ENCODE measurements at places on chromosomes 4 and X.

DNA sequence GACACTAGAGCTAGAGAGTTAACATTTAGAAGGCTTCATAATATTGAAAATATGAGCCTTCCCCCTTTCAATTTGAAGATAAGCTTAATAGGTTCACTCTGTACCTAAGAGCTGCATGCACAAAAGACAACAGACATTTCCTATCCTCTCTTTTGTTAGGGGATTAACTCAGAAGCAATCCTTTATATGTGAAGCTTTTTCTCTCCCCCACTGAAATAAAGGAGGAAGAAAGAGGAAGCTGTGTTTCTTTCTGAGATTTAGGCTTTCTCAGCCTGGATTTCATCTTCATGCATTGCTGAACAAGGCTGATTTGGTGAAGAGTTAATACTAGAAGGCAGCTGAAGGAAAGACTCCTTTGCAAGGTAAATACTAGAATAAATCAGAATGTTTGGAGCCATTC, 21.0 kb upstream of the CABS1 start:
- DNase-seq, result no peak

GRCh38 chr4:168631241-168632162, 134.7 kb downstream of the PALLD start:
- no peak for DNase-seq

- DNase-seq, result no peak
These were observed 432.9 kb downstream of the GRXCR1 start for GRCh38 chr4:43325220-43325967.

DNA sequence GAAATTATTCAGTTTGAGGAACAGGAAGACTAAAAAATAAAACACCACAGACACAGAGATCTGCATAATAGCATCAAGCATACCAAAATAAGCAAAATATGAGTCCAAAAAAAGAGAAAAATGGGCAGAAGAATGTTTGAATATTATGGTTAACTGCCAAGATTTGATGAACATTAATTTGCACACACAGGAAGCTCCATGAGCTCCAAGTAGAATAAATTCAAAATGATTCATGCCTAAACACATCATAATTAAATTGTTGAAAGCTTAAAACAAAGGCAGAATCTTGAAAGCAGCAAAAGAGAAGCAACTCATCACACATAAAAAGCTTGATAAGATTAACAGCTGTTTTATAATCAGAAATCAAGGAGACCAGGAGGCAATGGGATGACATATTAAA, 156.6 kb upstream of the ARSJ start:
- no peak for DNase-seq

DNA sequence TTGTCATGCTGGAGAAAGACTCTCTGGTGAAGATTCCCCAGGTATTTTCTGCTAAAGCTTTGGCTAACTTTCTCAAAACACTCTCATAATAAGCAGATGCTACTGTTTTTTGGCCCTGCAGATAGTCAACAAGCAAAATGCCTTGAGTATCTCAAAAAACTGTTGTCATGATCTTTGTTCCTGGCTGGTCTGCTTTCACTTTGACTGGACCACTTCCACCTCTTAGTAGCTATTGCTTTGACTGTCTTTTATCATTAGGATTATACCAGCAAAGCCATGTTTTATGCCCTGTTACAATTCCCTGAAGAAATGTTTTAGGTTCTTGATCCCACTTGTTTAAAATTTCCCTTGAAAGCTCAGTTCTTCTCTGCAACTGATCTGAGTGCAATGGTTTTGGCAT, 231.5 kb downstream of the SLC7A11 start:
- DNase-seq, result no peak

- no peak for DNase-seq
These were observed 115.0 kb upstream of the TEX13C start for GRCh38 chrX:125204681-125205132.

GRCh38 chrX:5936438-5936837, 292.2 kb downstream of the NLGN4X start:
- no peak for DNase-seq

GRCh38 chrX:144334577-144334976, 450.7 kb downstream of the UBE2NL start:
- no peak for DNase-seq

GRCh38 chrX:110258552-110258951, 59.3 kb downstream of the AMMECR1 start:
- DNase-seq, result no peak

DNA sequence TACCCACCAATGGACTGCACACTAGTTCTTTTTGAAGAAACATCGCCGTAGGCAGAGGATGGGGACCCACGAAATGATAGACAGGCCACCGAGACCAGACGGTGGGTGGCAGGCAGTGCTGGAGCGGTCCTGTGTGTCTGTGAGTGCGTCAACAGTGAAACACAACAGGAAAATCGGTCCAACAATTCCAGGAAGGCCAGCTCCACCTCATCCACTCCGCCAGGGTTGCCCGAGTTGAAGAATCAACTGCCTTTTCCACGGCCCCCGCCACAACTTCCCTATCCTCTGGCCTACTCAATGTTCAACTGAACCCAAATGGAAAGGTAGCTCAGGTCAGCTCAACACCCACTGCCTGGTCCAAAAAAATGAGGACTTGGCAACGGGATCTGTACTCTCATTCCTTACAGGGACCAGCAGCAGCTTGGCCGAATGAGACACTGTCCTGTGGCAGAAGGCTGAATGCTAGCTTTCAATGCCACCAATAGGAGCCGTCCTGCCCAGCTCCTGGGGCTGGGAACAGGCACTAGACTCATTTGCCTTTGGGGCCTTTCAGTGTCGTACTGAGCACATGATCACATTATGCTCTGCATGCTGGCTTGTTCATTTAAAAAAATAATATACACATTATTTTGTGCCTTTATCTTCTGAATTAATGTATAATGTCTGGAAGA, 43.5 kb downstream of the MID1 start:
- DNase-seq, result no peak

- no peak for DNase-seq
These were observed 217.1 kb upstream of the SMIM31 start for GRCh38 chr4:164536814-164537213.

DNA sequence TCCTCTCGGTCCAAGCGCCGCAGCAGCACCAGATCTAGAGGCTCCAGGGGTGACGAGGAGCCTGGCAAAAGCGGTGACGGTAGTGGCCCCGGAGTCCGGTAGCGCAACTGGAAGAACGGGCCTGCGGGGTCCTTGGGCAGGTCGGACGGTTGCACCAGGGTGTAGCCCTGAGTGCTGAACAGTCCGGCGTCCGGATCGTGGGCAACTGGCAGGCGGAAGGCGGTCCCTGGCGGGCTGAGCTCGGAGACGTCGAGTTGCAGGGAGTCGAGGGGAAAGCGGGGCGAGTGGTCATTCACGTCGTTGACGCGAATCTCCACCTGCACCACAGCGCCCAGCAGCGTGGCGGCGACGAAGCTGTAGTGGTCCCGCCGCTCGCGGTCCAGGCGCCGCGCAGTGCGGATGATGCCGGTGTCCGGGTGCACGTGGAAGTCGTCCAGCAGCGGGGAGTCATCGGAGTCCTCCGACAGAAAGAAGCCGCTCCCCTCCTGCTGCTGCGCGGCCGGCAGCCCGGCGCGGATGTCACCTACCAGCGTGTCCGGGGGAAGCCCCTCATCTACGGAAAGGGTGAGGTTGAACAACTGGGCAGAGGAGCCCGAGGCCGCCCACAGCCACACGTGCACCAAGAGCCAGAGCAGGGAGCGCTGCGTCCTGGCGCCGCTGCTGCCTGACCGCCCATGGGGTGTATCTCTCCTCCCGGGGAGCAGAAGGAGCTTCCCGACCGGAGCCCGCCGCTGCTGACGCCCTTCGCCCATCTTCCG, 837 bp downstream of the DCHS2 start:
- no peak for DNase-seq

- DNase-seq, result no peak
These were observed 169.6 kb downstream of the TEX13A start for GRCh38 chrX:105050921-105051320.

- no peak for DNase-seq
These were observed 69.8 kb downstream of the ANXA3 start for GRCh38 chr4:78621395-78621794.
